ENCODE measurements at places on chromosomes 3 and 15.

DNA sequence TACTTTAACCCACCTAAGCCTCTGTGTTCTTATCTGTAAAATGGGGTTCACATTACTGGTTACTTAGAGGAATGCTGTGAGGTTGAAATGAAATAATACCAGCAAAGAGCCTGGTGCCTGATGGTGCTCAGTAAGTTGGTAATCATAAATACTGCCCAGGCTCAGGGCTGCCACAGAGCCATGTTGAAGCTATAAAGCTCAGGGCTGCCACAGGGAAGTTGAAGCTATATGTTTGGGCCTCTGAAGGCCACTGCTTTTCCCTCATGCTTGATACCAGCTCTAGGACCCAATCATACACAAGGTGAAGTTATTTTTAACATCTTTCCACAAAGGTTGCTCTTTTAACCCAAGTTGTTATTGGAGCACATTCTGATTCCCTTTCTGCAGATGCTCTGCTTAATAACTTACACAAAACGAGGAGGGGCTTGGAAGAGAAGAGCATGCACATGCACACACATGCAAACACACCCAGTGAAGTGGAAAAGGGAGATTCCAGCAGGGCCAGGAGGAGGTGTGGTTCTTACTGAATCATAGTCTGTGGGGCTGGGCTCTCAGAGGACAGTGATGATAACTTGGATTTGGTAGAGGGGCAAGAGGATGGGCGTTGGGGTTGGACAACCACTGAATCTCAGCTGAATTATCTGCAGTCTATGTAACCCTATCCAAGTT, 17.4 kb downstream of the PARP14 start:
- DNase-seq, result no peak

DNA sequence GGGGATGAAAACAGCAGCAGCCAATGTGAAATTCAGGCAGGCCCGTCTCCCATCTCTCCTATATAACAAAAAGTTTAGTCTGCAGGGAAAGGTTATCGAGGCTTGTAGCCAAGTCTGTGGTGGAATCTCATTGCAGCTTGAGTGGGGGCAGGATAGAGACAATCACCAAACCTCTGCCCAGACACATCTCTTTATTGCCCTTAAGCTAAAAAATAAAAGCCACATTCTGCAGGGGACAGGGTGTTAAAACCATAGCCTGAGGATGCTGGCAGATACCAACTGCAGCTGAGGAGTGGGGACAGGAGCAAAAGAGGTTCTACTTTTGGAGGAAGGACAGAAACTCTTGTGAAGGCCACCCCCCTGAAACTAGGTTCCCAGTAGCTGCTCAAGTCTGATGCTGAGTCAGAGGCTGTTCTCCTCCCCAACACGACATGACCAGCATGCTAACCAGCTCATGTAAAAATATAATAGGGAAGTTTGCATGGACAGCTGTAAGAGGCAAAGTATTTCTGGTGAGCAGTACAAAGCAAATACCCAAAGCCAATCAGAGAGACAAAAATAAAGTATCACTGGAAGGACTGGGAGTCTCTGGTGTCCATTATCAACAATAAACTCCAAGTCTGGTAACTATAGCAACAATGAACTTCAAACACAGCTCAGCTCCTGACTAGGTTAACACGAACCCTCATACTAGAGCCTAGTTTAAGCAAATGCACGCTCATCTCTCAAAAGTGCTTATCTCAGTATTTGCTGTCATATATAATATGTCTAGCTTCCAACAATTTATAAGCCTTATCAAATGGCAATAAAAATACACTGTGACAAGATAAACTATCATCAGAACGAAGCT, 362.2 kb upstream of the SLCO3A1 start:
- no peak for DNase-seq

DNA sequence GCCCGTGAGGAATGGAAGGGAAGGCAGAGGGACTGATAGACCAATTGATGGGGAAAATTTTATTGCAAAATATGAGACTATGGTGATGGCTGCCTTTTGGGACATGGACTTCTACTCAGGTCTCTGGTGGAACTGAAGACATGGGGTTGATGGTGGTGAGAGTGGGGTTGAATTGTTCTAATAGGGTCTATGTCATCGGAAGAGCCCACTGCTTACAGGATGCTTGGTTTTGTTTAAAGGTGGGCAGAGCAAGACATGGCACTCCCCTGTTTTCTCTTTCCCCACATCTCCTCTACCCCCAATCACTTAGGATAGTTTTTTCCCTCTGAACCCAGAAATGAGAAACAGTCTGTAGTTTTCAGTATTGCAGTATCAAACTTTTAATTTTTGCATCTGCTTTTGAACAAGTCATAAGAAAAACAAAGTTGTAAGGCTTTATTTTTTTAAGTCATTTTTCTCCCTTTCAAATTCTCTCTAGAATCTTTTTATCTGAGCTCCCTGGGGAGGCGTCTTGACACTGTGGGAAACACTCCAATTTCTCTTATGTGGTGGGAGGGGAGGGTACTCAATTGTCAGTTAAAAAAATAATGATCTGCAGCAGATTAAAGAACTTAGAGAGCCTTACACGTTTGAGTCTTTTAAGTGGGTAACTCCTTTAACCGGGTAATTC, 276.2 kb upstream of the TBC1D5 start:
- no peak for DNase-seq

- DNase-seq, result no peak
Observed at GRCh38 chr15:92797168-92798052, 102.7 kb upstream of the CHD2 start.

GRCh38 chr3:184417619-184418327, 37.9 kb downstream of the CHRD start:
- DNase-seq, result peak; percentile 58

DNA sequence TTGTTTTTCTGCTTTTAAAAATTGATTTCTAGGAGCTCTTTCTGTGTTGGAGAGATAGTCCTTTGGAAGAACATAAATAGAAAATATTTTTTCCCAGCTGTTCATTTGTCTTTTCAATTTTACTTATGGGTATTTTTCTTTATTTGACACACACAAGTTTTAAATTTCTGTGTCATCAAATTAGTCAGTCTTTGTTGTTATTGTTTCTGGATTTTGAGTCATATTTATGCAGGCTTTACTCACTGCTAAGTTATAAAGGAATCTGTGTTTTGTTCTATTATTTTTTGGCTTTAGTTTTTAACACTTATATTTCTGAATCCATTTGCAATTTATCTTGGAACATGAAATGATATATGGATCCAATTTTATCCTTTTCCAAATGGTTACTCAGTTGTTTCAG, 5.9 kb upstream of the GHSR start:
- DNase-seq, result no peak

- no peak for DNase-seq
Observed at GRCh38 chr15:70093070-70093469, 4.6 kb downstream of the TLE3 start.

DNA sequence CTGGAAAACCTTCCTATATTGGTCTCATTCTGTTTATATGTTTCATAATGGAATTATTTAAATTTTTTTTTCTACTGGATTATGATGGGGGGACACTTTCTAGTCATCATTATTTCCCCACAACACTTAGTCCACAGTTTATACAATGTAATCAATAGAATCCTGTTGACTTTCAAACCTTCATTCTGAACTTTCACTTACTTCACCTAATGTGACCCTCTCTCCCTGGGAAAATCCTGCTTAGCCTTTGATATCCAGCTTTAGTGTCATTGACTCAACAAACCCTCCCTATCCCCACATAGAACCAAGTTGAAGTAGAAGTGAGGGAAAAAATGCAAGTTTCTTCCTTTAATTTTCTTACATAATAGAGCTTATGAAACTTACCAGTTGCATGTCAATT, 666.0 kb downstream of the MECOM start:
- no peak for DNase-seq

DNA sequence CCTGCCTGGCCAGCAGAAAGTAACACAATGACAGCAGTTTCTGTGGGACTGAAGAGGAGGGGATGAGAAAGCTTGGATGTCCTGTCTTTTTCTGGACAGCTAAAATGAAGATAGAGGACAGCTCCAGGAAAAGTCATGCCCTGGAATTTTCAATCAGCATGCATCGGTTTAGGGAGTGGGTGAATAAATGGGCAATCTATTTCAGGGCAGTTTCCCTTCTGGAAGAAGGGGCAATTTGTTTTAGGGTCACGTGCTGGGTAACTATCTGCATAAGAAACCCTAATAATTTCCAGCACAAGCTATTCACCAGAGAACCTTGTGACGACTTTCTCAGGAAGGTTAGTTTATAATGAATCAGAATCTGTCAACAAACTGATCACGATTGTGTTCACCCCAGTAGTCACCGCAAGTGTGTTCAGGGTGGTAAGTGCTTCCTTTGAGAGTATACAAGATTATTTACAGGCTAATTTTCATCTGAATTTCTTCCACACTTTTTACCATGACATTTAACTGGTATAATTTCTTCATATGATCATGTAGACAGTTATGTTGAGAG, 318.0 kb upstream of the GBE1 start:
- no peak for DNase-seq

- DNase-seq, result no peak
Observed at GRCh38 chr3:177842743-177843734, 645.8 kb upstream of the TBL1XR1 start.

DNA sequence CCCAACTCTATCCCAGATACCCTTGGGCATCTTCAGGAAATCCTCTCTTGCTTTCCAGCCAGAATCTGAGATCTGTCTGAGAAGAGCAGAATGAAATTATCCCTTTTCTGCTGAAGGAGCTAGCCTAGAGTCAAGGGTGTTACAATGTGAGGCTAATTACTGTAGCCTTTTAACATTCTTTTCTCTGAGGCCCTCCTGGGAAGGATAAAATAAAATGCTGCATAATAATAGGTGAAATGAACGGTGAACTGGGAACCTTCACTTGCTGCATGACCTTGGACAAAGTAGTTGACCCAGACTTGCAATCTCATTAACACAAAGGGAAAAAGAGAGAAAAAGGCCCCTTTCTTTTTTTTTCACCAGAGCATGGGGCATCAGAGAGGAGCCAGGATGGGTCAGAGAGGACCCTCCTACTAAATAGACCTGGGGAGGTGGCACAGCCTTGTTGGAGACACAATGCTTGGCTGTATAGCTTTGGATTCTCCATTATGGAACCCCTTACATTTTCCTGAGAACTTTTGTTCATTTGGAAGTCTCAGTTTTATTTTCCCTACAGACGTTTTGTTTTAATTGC, 137.0 kb upstream of the LIPC start:
- no peak for DNase-seq

GRCh38 chr3:170689296-170689829, 103.5 kb upstream of the SLC7A14 start:
- no peak for DNase-seq

GRCh38 chr3:196339493-196340254, 1.5 kb upstream of the TM4SF19 start:
- no peak for DNase-seq

- no peak for DNase-seq
Observed at GRCh38 chr3:45010811-45011333, 15.2 kb upstream of the CLEC3B start.

DNA sequence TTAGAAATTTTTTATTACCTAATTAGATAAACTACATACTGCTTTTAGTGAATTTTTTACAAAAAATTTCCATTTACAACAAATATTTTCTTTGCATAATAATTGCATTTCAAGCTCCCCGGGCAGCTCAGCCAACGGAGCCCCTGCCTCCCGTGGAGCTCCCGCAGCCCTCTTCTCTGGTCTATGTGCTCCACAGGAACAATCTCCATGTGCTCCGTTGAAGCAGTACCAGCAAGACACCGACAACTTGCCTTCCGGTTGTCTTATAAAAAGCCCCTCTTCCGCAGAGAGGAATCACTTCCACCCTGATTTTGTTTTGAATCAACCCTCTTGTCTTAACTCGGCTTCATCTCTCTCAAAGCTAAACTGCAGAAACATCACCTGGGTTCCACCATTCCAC, 46.9 kb upstream of the CHD2 start:
- no peak for DNase-seq

GRCh38 chr3:150275941-150276340, 132.2 kb upstream of the TSC22D2 start:
- no peak for DNase-seq

DNA sequence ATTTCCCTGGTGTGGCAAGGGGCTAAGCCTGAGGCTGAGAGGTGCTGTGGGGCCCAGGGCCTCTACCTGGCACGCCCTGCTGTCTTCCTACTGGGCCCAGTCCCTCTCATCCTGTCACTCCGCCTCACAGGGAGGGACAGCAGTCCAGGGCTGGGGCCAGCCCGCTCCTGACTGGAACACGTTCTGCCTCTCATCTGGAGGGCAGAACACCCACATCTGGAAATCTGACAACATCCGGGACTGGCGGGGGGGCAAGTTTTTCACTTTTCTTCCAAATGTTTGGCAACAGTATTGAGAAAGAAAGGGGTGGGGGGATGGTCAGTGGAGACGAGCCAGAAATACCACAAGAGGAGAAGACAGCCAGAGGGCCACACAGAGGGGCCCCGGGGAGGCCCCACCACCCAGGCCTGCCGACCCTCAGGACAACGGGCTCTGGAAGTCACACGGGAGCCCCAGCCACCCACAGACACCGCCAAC, 1.8 kb upstream of the MYL3 start:
- DNase-seq, result no peak

DNA sequence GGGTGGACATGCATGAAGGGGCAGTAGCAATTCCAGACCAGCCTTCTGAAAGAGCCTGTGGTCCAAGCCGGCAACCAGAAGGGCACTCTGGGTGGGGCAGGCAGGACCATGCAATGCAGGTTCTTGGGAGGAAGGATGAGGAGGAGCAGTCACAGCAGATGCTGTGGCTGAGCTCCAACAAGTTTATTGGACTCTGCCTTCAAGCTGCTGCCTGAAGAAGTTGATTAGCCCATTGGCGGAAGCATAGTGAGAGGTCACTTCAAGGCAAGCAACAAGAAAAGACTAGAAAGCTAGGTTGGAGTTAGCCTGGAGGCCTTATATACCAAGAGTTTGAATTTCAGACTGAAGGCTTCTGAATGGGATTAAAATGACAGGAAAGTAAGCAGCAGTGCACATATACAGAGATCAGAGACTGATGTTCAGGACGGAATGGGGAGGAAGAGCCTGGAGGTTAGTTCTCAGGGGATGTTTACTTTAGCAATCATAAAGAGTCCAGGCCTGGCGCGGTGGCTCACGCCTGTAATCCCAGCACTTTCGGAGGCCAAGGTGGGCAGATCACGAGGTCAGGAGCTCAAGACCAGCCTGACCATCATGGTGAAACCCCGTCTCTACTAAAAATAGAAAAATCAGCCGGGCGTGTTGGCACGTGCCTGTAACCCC, 39.9 kb downstream of the SFMBT1 start:
- no peak for DNase-seq

DNA sequence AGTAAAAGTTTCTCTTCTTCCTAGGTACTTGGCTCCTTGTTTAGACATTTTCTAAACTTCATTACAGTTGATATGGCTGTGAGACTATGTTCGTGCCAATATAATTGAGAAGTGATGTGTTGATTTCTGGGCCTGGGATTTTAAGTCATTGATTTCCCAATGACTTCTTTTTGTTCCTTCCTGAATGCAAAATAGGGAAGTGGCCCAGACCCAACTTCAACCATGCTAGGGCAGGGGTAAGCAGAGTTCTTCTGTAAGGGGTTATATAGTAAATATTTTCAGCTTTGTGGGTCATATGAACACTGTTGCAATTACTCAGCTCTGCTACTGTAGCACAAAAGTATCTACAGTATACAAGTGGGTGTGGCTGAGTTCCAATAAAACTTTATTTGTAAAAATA, 320.1 kb upstream of the WNT5A start:
- DNase-seq, result no peak
